ENCODE measurements at places on chromosomes 3 and 15.

DNA sequence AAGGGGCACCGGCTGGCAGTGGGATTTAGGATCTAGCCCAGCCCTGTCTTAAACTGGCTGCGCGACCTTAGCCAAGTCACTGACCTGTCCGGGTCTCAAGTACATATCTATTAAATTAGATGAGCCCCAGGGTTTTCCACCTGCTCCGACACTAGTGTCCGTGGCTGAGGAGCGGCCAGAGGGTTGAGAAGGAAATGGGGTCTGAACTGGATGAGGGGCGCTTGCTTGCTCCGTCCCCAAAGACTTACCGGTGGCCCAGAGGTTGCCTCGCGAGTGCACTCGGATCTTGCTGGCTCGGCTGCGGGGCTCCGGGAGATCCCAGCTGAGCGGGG is 285 bp downstream of the NMB start:
- no peak for DNase-seq
- H3K36me3 ChIP-seq = peaks cover 7% of the 10 kb centered on the region
- no peaks in the 10 kb centered on the region for H3K27me3 ChIP-seq

DNA sequence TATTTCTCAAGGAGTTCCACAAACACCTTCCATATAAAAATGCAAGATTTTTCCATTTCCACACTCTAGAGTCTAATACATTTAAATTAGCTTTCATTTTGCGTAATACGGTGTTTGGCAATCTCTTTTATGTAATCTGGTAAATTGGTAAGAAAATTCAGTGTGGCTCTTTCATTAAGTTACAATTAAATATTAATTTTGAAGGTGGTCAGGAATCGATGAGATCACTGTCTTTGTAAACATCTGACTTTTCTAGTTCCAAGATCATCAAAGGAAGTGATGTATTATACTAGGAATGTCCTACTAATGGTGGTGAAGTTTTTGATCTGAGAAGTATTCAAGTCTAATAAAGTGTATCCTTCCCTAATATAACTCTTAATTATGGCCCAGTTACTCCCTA is 1.1 kb upstream of the UTS2B start:
- no peak for DNase-seq
- H3K27ac ChIP-seq = no peak overlapping the region
- H3K4me3 ChIP-seq = peak overlapping the region; percentile 83
- no peaks in the 10 kb centered on the region for H3K36me3 ChIP-seq
- H3K4me1 ChIP-seq = peaks cover 19% of the 10 kb centered on the region
- peaks cover 23% of the 10 kb centered on the region for H3K27me3 ChIP-seq

DNA sequence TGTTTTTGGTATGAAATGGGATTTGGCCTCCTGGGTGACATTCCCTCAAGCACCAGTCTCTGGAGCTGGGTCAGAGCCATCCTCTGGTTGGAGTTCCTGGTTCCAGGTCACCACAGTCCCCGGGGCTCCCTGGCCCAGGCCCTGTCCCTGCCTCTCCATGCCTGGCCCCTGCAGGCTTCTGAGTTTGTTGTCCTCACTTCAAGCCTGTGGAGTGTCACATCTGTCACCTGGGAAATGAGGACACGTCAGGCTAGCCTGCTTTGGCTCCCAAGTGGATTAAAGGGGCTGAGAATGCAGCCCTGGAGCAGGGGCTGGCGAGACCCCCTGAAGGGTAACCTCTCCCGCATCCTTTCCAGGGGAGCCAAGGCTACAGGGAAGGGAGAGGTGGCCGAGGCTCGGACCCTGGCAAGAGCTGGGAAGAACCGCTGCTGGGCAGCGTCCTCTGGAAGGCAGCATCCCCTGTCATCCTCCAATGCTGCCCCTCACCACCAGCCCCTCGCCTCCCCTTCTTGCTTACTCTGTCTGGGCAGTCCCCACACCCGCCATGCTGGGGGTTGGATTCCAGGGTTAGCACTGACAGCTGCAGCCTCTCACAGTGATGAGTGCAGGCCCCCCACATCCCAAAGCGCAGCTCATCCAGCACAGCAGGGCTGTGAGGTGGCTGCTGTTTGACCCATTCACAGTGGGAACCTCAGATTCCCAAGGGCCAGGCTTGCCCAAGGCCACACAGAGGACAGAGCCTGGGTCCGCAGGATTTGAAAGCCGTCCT is 75.5 kb upstream of the IQSEC1 start:
- no peak overlapping the region for H3K4me3 ChIP-seq
- no peaks in the 10 kb centered on the region for H3K36me3 ChIP-seq
- peaks cover 4% of the 10 kb centered on the region for H3K4me1 ChIP-seq
- no peaks in the 10 kb centered on the region for H3K27me3 ChIP-seq

- DNase-seq = no peak
- no peaks in the 10 kb centered on the region for H3K27me3 ChIP-seq
- H3K4me3 ChIP-seq = no peak overlapping the region
- H3K27ac ChIP-seq = no peak overlapping the region
- H3K4me1 ChIP-seq = no peaks in the 10 kb centered on the region
Observed at GRCh38 chr15:81347910-81348309, 24.0 kb upstream of the STARD5 start.

GRCh38 chr3:18761530-18761929 is 336.4 kb upstream of the SATB1 start:
- no peaks in the 10 kb centered on the region for H3K36me3 ChIP-seq
- no peaks in the 10 kb centered on the region for H3K27me3 ChIP-seq
- H3K27ac ChIP-seq = no peak overlapping the region
- H3K4me3 ChIP-seq = no peak overlapping the region
- peaks cover 23% of the 10 kb centered on the region for H3K4me1 ChIP-seq

GRCh38 chr3:21781355-21781754 is 30.3 kb upstream of the ZNF385D start:
- H3K36me3 ChIP-seq = no peaks in the 10 kb centered on the region
- no peak overlapping the region for H3K27ac ChIP-seq
- DNase-seq = no peak
- no peaks in the 10 kb centered on the region for H3K27me3 ChIP-seq
